Stimulated activated naive CD8-positive, alpha-beta T cell treated with anti-CD3 and anti-CD28 coated beads, Interleukin-15, Interleukin-2, amounts not matched to agents 100 U/mL and 50 U/mL, for 24 hours (primary cell): ENCODE measurements at places on chromosomes 4 and X.
A peak's percentile ranks its signal among the peaks of the same experiment; 100 is the strongest.

- DNase-seq = peak; percentile 3
Measured at GRCh38 chrX:115330498-115331168, 41.1 kb downstream of the LUZP4 start.

- no peak for DNase-seq
Measured at GRCh38 chrX:50099331-50099730, 101.5 kb downstream of the AKAP4 start.

- no peak for DNase-seq
Measured at GRCh38 chrX:144566592-144566991, 680.7 kb upstream of the SPANXN1 start.

- no peak for DNase-seq
Measured at GRCh38 chr4:41878991-41879491, 56.2 kb upstream of the TMEM33 start.

DNA sequence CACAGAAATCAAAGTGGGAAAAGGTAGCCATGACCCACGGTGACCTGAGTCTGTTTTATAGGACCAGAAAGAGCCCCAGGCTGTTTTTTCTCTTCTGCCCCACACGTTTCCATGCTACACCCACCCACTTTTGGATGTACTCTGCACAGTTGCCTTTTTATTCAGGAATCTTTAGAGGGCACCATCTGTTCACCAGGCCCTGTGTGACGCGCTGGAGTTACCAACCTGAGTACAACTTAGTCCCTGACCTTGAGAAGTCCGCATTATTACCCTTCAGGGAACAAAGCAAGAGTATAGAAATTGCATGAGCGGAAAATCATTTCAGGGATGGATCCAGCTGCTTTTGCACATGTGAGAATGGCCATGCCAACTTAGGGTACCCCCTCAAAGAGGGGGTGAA, 207.8 kb upstream of the GATB start:
- DNase-seq = no peak

DNA sequence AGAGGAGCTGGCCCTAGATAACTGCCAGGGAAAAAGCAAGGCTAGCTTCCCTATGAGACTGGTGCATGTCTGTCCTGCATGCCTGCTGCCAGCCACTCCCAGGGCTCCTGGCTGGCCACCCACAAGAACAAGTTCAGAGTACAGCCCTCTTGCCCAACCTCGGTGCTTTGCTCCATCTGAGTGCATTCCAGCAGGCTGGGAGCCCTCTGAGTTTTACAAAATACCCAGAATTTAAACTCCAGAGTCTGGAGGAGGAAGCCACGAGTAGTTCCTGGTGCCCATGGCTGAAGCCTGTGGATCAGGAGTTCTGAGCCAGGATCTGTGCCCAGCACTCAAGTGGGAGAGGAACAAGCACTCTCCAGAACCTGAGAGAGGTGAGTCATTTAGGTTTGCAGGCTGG, 111.6 kb downstream of the MAGEE2 start:
- DNase-seq = no peak

- DNase-seq = no peak
Measured at GRCh38 chr4:71406459-71406963, 67.7 kb downstream of the SLC4A4 start.

DNA sequence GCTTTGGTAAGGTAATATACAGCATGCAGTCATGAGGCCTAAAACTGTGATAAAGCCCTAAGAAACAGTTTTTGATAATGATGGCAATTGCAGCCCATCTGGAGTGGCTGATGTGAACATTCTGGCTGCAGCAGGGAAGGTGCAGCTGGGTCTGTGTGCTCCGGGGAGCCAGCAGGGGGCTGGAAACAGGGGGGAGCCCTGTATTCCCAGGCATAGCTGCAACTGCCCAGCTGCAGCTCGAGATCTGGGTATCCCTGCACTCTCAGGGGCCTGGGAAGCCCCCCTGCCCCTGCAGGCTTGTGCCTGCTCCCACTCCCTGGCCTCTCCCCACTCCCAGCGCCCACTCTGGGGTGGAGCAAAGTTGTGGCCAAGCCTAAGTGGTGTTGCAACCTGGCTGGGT, 95.6 kb downstream of the RRAGB start:
- DNase-seq = no peak

DNA sequence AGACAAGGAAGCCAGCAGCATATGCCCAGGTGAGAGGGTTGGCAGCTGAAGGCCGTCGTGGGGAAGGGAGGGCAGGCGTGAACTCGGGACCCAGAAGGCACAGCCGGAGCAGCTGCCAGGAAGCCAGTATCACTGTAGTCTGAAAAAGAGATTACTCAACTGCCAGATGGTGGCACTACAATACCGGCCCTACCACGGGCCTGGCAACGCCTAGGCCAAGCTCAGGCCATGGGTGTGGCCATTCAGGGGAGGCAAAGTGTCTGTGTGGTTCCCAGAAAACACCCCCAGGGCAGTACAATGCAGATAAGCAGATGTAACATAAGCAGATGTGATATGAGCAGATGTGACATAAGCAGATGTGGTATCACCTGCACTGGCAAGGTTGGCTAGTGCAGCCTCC, 236.0 kb downstream of the AFAP1 start:
- DNase-seq = no peak

DNA sequence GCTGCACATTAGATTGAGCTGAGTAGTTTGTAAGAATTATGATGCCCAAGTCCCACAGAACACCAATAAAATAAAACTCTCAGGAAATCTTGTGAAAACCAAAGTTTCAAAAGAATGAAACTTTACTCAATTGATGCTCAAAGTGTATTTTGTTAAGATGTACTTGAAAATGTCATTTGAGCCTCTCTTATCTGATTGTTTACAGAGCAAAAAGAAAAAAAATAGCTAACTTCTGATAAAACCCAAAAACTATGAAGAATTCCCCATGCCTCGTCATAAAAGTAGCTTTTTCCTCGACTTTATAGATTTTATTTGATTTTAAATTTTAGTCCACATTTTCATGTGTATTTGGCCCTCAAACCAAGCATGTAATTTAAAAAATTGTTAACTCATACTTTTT, 521.5 kb upstream of the FTHL17 start:
- no peak for DNase-seq

GRCh38 chrX:148080593-148080992, 99.5 kb downstream of the FMR1NB start:
- no peak for DNase-seq
